CD4-positive, alpha-beta T cell (primary cell): ENCODE measurements at places on chromosomes 2 and 18. TPM values are rescaled to one million over a fixed set of nuclear protein-coding genes. Genes with fewer than 3 reads are reported as not detected.

Gene OR6B2
- total RNA-seq, result not detected

Gene CACNB4
- total RNA-seq, result 0.20 TPM

Gene DOK1
- total RNA-seq, result 6.0 TPM

Gene REG3G
- total RNA-seq, result not detected

Gene IL1RN
- 0.31 TPM for total RNA-seq

Gene TIA1
- total RNA-seq, result 45.3 TPM

Gene FEV
- total RNA-seq, result not detected

Gene HJURP
- total RNA-seq, result 0.25 TPM

Gene GALNT5
- not detected for total RNA-seq

Gene CFC1
- total RNA-seq, result not detected

Gene LRATD1
- total RNA-seq, result not detected

Gene C2orf80
- total RNA-seq, result not detected

Gene GPAT2
- total RNA-seq, result 2.0 TPM

Gene MAP3K2
- total RNA-seq, result 105 TPM

Gene POTEJ
- not detected for total RNA-seq

Gene TTN
- total RNA-seq, result 29.2 TPM

Gene RGPD3
- 0.38 TPM for total RNA-seq

Gene ARID5A
- 342 TPM for total RNA-seq

Gene PLCL1
- total RNA-seq, result 28.3 TPM

Gene HSBP1L1
- total RNA-seq, result 42.6 TPM

Gene DOK6
- total RNA-seq, result not detected

Gene CNDP1
- 0.39 TPM for total RNA-seq

Gene POU3F3
- total RNA-seq, result not detected

Gene LINC00305
- not detected for total RNA-seq

Gene NPPC
- total RNA-seq, result 0.34 TPM

Gene GLI2
- total RNA-seq, result not detected

Gene RGPD4
- 0.63 TPM for total RNA-seq

Gene RNF181
- total RNA-seq, result 43.8 TPM

Gene DTNB
- total RNA-seq, result 30.1 TPM

Gene G6PC2
- total RNA-seq, result not detected

Gene TNFAIP6
- not detected for total RNA-seq

Gene NCKAP5
- not detected for total RNA-seq

Gene LIMS4
- not detected for total RNA-seq

Gene SETBP1
- 0.41 TPM for total RNA-seq
